ENCODE measurements at places on chromosomes 5 and 9.

DNA sequence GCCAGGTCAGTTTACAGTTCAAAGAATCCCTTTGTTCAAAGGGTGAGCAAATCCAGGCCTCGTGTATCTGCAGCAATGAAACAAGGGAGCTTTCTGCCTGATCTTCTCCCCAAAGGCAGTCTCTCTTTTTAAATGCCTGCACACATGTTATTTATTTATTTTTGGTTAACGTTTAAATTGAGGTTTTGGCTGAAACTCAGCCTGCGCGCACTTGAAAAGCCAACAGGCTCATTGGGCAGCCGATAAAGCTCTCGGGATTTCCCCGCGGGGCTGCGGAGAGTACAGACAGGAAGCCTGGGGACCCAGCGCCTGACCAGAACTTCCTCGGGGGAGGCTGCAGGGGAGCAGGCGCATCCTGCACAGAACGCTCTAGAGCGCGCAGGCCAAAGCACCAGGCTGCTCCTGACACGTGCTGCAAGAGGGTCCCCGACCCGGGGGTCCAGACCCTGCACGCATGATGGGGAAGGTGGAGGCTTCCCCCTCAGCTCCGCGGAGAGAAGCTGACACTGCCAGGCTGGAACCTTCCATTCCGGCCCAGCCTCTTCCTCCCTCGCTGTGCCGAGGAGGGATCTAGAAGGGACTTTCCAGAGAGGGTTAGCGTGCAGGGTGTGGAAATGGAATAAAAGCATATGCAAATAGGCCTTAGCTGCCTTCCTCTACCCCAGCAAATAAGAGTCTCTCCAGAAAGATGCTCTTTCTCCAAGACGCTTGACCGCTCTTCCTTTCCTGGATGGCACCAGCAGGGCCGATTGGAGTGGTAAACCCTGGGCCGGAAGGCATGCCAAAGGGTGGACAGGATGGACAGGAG is 46.1 kb downstream of the PTTG1 start:
- H3K36me3 ChIP-seq, result no peaks in the 10 kb centered on the region
- H3K4me3 ChIP-seq, result peak overlapping the region; percentile 6
- H3K4me1 ChIP-seq, result peaks cover 13% of the 10 kb centered on the region

DNA sequence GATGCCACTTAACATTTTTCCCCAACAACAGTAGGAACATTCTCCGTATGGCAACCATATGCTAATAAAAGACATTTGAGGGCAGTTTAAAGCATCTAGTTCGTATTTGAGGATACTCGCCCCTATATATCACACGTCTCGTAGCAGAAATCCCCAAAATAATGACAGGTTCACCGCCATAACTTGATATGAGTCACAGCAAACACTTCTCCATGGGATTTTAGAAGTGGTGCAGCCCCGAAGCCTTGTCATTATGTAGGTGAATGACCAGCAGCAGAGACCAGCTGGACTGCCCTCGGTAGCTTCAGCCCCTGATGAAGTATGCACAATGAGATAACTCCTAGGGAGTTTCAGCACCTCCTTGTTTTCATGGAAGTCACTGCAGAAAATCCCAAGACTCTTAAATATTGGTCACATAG is 2.0 kb downstream of the CTNND2 start:
- H3K36me3 ChIP-seq, result no peaks in the 10 kb centered on the region
- H3K27ac ChIP-seq, result no peak overlapping the region
- peaks cover 14% of the 10 kb centered on the region for H3K4me1 ChIP-seq
- no peak for DNase-seq
- H3K27me3 ChIP-seq, result peaks cover 9% of the 10 kb centered on the region

- no peaks in the 10 kb centered on the region for H3K27me3 ChIP-seq
- no peaks in the 10 kb centered on the region for H3K36me3 ChIP-seq
- H3K27ac ChIP-seq, result no peak overlapping the region
- no peak for DNase-seq
Observed at GRCh38 chr9:89706731-89707191, 101.9 kb downstream of the GADD45G start.

GRCh38 chr9:137317021-137317717 is 15.1 kb upstream of the NRARP start:
- no peaks in the 10 kb centered on the region for H3K27me3 ChIP-seq
- DNase-seq, result peak; percentile 33
- no peak overlapping the region for H3K4me3 ChIP-seq
- H3K27ac ChIP-seq, result no peak overlapping the region
- peaks cover 3% of the 10 kb centered on the region for H3K4me1 ChIP-seq

DNA sequence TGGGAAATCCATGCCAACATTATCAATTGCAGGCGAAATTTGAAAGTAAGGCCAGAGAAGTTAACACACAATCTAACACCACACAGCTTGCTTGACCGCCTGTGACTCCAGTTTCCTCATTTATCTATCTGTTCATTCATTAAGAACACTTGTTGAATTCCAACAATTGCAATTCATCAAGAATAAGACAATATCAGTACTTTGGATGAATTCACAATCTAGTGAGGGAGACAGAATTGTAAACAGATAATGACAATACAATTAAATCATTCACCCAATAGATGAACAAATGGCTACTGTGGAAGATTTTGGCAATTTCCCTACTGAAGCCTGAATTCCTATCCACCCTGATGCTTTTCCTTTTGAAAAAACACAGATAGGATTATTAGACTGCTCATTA is 181.6 kb downstream of the TRIM36 start:
- no peak overlapping the region for H3K4me3 ChIP-seq
- no peaks in the 10 kb centered on the region for H3K36me3 ChIP-seq
- H3K27me3 ChIP-seq, result no peaks in the 10 kb centered on the region
- H3K27ac ChIP-seq, result no peak overlapping the region

DNA sequence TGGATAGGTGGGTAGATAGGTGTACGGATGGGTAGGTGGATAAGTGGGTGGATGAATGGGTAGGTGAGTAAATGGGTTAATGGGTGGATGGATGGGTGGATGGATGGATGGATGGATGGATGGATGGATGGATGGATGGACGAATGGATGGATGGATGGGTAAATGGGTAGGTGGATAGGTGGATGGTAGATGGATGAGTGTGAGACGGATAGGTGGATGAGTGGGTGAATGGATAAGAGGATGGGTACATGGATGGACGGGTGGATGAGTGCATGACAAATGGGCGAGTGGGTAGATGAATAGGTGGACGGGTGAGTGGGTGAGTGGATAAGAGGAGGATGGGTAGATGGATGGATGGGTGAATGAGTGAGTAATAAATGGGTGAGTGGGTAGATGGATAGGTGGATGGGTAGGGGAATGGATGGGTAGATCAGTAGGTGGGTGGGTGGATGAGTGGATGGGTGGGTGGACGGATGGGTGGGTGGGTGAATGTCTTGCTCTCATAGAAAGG is 179.2 kb downstream of the FGF18 start:
- H3K4me1 ChIP-seq, result no peaks in the 10 kb centered on the region
- no peak overlapping the region for H3K4me3 ChIP-seq
- H3K27me3 ChIP-seq, result no peaks in the 10 kb centered on the region
- no peaks in the 10 kb centered on the region for H3K36me3 ChIP-seq
- H3K27ac ChIP-seq, result no peak overlapping the region

GRCh38 chr9:83622939-83623678 is at the start of gene IDNK:
Gene IDNK, plus strand, starts transcription at chr9:83623143. Its CDS starts 29 bp downstream, at chr9:83623172.
- no peaks in the 10 kb centered on the region for H3K27me3 ChIP-seq
- peak within 1 kb of the TSS; percentile 82 for H3K4me3 ChIP-seq
- no peaks in the 10 kb centered on the region for H3K36me3 ChIP-seq
- peak; percentile 71 for DNase-seq
- H3K4me1 ChIP-seq, result peaks cover 28% of the 10 kb centered on the region

- no peaks in the 10 kb centered on the region for H3K4me1 ChIP-seq
- no peak for DNase-seq
- H3K27ac ChIP-seq, result no peak overlapping the region
- H3K36me3 ChIP-seq, result no peaks in the 10 kb centered on the region
- no peaks in the 10 kb centered on the region for H3K27me3 ChIP-seq
- H3K4me3 ChIP-seq, result no peak overlapping the region
Observed at GRCh38 chr5:117266280-117266679, 691.7 kb upstream of the SEMA6A start.

GRCh38 chr9:15180124-15180523 is 126.9 kb downstream of the TTC39B start:
- DNase-seq, result no peak
- no peak overlapping the region for H3K4me3 ChIP-seq
- no peak overlapping the region for H3K27ac ChIP-seq

GRCh38 chr5:40547994-40548575 is 131.6 kb upstream of the PTGER4 start:
- H3K4me1 ChIP-seq, result peaks cover 3% of the 10 kb centered on the region
- H3K4me3 ChIP-seq, result no peak overlapping the region
- H3K27ac ChIP-seq, result no peak overlapping the region
- DNase-seq, result no peak

- H3K27me3 ChIP-seq, result no peaks in the 10 kb centered on the region
- H3K4me3 ChIP-seq, result no peak overlapping the region
- H3K4me1 ChIP-seq, result no peaks in the 10 kb centered on the region
- no peak for DNase-seq
Observed at GRCh38 chr9:121246821-121247561, 21.0 kb upstream of the GSN start.

- no peaks in the 10 kb centered on the region for H3K4me1 ChIP-seq
- no peak overlapping the region for H3K4me3 ChIP-seq
- no peak overlapping the region for H3K27ac ChIP-seq
- DNase-seq, result no peak
- H3K36me3 ChIP-seq, result no peaks in the 10 kb centered on the region
Observed at GRCh38 chr9:15640121-15640520, 87.3 kb downstream of the CCDC171 start.

DNA sequence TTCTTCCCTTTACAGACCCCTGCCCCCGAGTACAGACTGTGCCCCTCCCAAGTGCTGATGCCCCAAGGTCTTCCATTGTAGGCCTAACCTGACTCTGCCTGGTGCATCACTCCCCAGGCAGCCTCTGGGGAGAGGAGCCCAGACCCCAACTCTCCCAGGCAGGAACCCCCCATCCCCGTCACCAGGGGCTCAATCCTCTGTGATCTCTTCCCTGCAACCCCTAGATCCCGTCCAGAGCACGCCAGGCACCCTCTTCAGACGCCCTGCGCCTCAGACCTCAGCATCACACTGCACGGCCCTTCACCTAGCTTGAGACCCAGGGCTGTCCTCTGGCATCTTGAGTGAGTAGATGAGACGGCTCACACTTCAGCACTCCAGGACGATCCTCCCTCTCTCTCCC is 6.4 kb upstream of the EGR1 start:
- H3K27ac ChIP-seq, result peak overlapping the region; percentile 27
- H3K4me3 ChIP-seq, result no peak overlapping the region
- H3K27me3 ChIP-seq, result no peaks in the 10 kb centered on the region

All from liver (tissue), 10 donors.